ENCODE measurements at places on chromosomes 4 and X. TPM values are rescaled to one million over a fixed set of nuclear protein-coding genes. Genes with fewer than 3 reads are reported as not detected.

Gene PDZD4
- 44.0 TPM for total RNA-seq

Gene CNKSR2
- 67.2 TPM for total RNA-seq

Gene KIF4A
- 7.6 TPM for total RNA-seq

Gene FRYL
- 226 TPM for total RNA-seq

Gene ZDHHC15
- 8.0 TPM for total RNA-seq

Gene ATP2B3
- 3.7 TPM for total RNA-seq

Gene GAGE10
- total RNA-seq, result not detected

Gene GALNTL6
- total RNA-seq, result 9.6 TPM

Gene ZFX
- total RNA-seq, result 128 TPM

Gene RAI2
- 3.8 TPM for total RNA-seq

Gene ADAM29
- total RNA-seq, result 0.16 TPM

Gene IBSP
- not detected for total RNA-seq

Gene CCNA2
- total RNA-seq, result 22.1 TPM

Gene ANOS1
- 49.4 TPM for total RNA-seq

Gene ABCG2
- total RNA-seq, result 20.2 TPM

Gene SLC6A14
- 0.99 TPM for total RNA-seq

Gene HSPA4L
- 19.7 TPM for total RNA-seq

Gene PAGE2B
- total RNA-seq, result not detected

Gene TMEM31
- total RNA-seq, result not detected

Gene PPBP
- 17.5 TPM for total RNA-seq

Gene DGKK
- total RNA-seq, result 0.16 TPM

Gene REELD1
- not detected for total RNA-seq

Gene S100G
- total RNA-seq, result not detected

Gene GPR34
- 4.3 TPM for total RNA-seq

Gene SPARCL1
- 261 TPM for total RNA-seq

Gene P2RY10
- 0.22 TPM for total RNA-seq

Gene IRAK1
- total RNA-seq, result 22.9 TPM

Gene STOX2
- 40.6 TPM for total RNA-seq

Gene GAGE12F
- not detected for total RNA-seq

Measured in camera-type eye (tissue), 1 donor.